ENCODE measurements at places on chromosomes 16 and 17.
A peak's percentile ranks its signal among the peaks of the same experiment; 100 is the strongest.

- no peak for DNase-seq
These were observed 40.1 kb downstream of the HIC1 start for GRCh38 chr17:2094891-2095535.

- no peak for DNase-seq
These were observed 12.2 kb downstream of the CMC2 start for GRCh38 chr16:80994451-80994850.

- DNase-seq, result peak; percentile 34
These were observed 16.9 kb downstream of the DOC2B start for GRCh38 chr17:164303-165235.

DNA sequence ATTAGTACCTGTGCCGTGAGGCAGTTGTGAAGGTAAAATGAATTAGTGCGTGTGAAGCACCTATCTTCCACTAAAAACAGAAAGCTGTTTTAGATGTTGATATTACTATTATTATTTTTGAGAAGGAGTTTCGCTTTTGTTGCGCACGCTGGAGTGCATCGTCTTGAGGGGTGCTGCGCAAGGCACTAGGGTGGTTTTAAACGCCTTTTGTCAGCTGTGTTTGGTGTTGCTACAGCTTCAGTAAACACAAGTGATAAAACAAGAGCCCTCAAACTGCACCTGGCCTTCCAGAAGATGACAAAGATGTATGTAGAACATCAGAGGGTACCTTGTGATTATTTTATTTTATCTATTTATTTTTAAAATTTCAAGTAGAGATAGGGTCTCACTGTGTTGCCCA is 38.2 kb downstream of the PLCG2 start:
- DNase-seq, result no peak

DNA sequence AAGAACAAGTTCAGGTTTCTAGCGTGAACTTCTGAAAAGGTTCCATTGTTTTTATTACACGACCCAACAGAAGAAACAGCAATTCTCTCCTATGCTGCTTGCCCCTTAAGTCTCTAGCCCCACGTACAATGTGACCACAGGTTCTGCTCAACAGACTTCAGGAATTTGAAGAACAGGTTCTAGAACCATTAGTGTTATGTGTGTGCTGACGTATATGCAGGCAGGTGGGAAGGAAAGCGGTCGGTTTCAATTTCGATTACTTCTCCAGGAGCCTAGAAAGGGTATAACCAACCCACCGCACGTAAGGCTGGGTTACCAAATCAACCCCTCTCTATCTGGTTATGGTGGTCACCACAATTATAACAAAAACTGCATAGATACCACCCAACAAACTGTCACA is 39.4 kb downstream of the XPO6 start:
- no peak for DNase-seq

DNA sequence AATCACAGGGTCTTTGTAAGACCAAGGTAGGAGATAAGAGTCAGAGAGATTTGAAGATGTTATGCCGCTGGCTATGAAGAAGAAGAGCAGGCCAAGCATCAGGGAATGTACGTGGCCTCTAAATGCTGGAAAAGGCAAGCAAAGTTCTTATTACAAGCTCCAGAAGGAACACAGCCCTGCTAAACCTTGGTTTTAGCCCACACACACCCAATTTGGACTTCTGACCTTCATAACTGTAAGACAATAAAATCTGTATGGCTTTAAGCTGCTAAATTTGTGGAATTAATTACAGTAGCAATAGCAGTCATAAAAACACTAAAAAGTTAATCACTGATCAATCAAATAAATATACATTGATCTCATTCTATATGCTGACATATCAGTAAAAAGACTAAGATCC is 6.0 kb downstream of the TMEM170A start:
- no peak for DNase-seq

DNA sequence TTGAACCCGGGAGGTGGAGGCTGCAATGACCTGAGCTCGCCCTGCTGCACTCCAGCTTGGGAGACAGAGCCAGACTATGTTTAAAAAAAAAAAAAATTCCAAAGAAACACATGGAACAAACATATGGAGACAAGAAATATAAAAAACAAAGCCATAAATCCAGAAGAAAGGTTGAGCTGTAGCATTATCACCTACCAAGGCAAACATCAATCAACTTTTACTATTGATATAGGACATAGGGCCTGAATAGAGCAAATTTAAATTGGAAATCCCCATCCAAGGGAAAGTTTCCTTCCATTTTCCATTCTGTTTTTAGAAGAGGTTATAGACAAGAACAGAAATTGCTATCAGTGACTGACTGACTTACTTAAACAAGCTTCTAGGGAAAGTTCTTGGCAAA is 56.6 kb downstream of the SSH2 start:
- DNase-seq, result no peak

DNA sequence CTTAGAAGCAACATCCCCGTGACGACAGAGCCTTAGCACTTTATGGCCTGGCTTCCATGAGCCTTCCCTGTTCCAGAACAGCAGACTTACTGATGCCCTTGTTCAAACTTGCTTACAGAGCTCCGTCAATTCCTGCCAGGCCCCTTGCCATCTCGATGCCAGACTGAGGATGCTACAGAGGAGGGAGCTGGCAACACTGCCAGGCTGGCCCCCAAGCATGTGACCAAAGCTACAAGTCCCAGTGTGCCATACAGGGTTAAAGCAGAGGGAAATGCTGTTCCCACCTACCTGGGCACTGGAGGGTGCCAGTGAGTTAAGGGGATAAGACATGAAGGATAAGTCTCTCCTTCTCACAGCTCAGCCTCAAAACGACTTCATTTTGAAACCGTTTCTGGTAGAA is 33.5 kb upstream of the SREBF1 start:
- DNase-seq, result no peak

- peak; percentile 55 for DNase-seq
These were observed 345.4 kb downstream of the SOX9 start for GRCh38 chr17:72466199-72466598.

DNA sequence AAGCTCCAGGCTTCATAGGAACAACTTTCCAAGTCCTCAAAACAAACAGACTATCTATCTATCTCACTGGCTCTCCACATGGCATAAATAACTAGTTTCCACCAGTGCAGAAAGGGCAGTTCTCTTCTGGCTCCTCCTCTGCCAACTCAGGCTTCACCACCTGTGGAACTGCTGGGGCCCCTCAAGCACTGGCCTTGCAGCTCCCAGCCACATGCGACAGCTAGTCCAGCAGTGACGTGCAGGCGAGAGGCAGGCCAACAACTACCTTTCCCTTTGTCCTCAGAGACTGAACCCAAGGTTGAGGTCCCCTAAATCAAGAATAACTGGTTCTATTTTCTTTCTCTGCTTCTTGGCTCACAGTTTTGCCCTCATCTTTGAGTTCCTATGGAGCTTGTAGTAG is 137.6 kb downstream of the AATF start:
- no peak for DNase-seq

Data from HFFc6 (cell line).